Stimulated activated CD8-positive, alpha-beta memory T cell treated with anti-CD3 and anti-CD28 coated beads, Interleukin-2, amount 100 ng/mL, for 1 hour (primary cell): ENCODE measurements at places on chromosomes 7 and 10.
A peak's percentile ranks its signal among the peaks of the same experiment; 100 is the strongest.

DNA sequence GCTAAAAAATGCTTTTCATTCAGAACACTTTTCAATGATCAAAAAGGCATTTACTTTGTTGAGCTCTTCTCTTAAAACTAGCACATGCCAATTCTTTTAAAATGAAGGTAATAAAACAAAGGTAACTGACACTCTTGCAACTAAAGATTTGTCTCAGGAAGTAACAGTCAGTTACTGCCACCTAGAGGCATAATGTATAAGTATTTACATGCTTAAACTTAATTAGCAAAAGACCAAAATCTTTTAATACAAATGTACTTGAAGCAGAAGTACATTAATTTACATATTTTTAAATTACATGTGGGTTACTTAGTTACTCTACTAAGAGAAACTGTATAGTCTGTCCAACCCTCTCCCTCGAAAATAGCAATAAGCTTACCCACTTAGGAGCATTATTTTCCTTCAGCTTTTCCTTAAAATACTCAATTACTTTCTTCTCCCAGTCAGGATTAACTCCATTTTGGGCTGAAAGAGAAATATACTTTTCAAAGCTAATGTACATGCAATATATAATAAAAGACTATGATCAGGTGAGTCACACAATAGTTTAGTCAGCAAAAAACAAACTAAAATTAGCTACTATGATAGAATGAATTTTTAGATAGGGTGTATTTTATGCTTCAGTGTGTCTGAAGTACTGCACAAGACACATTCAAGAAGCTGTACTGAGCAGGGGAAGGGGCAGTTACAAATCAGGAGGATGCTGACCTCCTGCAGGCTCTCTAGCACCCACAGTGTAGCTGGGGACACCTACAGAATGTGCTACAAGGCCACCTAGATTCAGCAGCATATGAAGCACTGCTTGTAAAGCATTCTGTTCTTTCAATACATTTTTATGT lies 13.0 kb downstream of the MCMBP start:
- no peak for DNase-seq

GRCh38 chr7:115086146-115086841 lies 164.4 kb downstream of the MDFIC start:
- no peak for DNase-seq

GRCh38 chr7:30655096-30655970 lies 26.9 kb downstream of the CRHR2 start:
- DNase-seq, result no peak

DNA sequence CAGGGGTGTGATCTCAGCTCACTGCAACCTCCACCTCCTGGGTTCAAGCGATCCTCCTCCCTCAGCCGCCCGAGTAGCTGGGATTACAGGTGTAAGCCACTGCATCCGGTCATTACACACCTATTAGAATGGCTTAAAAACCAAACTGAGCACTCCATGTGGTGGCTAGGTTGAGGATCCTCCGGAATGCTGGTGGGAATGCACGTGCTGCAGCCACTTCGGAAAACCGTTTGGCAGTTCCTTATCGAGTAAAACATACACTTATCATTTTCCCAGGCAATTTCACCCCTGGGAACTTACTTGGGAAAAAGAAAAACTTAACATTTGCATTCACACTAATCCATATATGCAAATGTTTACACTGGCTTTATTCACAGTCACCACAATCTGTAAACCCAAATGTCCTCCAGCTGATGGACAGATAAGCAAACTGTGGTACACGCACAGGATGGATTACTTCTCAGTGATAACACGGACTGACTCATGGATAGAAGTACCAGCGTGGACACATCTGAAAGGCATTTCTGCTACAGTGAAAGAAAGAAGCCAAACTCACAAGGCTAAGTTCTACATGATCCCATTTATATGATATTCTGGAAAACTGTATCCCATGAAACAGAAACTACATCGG lies 20.4 kb downstream of the RFC2 start:
- DNase-seq, result no peak

DNA sequence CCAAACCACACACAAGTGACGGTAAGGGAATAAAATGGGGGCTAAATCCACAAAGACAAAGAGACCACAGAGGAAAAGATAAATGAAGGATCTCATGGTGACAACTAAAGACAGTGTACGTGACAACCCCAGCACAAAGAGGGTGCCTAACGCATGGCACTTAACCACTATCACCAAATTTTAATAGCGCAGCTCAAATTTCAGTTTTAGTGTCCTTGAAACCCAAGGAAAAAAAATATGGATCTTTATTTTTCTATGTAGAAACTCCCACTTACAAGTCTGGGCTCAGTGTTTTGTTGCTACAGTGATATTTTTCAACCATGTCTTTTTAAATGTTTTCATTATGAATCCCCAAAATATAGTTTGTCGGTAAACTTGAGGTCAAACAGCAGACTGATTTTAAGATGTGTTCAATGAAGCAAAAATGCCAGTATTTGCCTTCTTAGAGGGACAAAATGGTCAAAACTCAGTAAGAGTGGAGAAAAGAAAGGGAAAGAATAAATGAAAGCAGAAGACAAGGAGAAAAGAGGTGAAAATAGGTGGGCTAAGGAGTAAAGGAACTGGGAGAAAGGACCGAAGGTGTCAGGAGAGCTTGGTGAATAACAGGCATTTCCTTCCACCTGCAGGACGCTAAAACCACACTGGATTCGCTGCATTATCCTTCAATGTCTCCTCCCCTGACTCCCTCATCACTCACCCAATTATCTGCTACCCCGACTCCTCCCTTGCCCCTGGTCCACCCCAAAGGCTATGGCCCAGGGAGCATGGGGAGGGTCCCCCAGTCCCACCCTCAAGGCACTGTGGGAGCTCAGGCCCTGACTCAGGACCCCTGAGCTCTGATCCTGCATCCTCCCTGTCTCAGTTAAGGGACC lies 3.5 kb downstream of the ASB13 start:
- no peak for DNase-seq

DNA sequence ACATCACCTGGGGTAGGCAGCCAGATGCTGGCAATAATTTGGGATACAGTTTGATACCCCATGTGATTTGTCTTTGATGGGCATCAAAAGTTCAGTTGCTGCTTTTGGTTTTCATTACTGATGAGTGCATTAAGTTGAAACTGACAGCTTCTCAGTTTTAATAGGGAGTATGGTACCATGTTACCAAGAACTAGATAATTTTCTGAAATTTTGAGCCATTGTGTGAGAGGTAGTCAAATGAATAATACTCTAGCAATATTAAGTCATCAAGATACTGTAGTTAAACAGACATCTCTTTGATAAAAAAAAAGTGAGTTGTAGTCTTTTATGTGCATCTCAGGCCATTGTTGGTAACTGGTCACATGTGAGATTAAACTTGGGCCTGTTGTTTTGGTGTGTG lies 71.5 kb downstream of the ST7 start:
- no peak for DNase-seq

- no peak for DNase-seq
Measured at GRCh38 chr10:44335330-44336021, 49.4 kb downstream of the CXCL12 start.

GRCh38 chr10:114437473-114438292 lies 33.4 kb upstream of the AFAP1L2 start:
- no peak for DNase-seq

DNA sequence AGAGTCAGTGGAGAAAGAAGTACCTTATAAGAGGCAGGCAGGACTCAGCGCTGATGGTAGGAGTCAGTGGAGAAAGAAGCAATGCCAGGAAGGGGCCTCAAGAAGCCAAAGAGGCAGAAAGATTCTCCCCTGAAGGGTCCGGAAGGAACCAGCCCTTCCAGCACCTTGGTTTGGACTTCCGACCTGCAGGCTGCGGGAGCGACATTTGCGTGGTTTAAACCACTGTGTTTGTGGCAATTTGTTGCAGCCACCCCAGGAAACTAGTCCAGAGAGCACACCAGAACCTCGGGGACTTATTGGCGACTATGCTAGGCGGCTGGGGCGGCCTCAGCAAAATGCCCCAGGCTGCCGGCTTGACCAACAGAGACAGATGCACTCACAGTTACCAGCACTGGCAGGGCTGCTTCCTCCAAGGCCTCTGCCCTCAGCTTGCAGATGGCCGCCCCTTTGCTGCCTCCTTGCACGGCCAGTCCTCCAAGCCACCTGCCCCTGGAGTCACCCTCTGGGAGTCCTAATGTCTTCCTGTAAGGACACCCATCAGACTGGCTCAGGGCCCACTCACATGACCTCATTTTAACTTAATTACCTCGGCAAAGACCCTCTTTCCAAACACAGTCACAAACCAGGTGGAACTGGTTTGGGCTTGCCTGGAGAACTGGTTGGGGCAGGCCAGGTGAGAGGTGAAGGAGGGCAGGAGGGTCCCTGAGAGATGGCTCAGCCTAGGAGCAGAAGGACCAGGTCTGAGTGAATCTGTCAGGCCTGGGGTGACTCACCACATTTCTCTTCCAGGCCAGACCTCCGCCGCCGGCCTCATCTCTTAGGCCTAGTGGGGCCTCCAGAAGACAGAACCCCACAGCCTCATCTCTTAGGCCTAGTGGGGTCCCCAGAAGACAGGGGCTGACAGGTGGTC lies 26.1 kb downstream of the CALML3 start:
- DNase-seq, result no peak

- DNase-seq, result no peak
Measured at GRCh38 chr10:70804421-70804808, 11.3 kb upstream of the SGPL1 start.

GRCh38 chr10:5692461-5693358 lies 8.1 kb downstream of the TASOR2 start:
- peak; percentile 30 for DNase-seq

- no peak for DNase-seq
Measured at GRCh38 chr10:8017277-8017676, 37.2 kb upstream of the GATA3 start.

DNA sequence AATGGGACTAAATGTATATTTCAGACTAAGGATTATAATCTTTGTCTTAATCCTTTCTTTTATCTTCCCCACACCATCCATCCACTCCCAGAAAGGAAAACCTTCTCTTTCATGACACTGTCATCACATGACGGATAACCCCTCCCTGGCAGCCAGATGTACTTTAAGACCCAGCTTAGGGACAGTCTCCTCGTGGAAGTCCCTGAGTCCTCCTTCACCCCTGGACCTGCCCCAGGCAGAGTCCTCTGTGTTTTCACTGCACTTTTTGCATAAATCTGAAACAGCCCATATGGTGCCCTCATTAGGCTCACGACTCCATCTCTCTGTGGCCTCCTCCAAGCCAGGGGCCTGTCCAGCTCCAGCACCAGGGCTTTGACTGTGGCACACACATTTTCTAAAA lies 16.0 kb downstream of the NRAP start:
- DNase-seq, result no peak

- DNase-seq, result no peak
Measured at GRCh38 chr7:125425506-125425905, 495.9 kb upstream of the POT1 start.

DNA sequence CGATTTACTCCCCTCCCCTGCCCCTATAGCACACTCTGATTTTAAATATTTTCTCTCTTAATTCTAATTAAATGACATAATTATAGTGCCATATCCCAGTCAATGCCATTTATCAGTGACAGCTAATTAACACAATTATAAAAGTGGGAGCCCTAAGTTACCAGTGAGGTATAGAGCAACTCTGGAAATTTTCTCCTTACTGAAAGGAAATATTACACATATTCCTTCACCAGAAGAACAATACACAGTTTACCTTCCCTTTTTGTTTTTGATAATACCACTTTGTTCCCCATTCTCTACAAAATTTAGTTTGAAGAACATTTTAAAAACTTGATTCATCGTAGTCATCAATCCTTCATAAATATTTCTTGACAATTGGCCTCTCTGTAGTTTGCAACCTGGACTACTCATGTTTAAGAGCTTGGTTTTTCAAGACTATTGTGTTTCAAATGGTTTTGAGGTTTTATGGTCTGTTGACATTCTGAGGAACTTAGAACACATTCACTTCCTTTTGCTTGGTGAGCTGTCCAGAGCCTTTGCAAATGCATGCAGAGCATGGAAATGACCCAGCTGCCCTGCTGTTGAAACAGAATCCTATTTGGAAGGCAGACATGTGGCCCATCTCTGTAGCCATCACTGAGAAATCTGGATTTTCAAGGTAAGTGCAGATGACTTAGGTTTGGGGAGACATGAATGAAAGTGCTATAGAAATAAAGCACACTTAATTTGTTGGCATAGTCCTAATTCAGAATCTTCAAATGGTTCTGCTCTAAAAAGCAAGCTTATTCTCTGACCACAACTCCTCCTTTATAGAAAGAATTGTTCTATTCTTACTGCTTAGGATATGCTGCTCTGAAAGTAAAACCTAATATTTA lies at the start of gene GPR141:
TSS of gene GPR141 (plus strand) at position 521 of the 875 bp plus-strand sequence. CDS start 56,628 bp downstream, outside the sequence.
- no peak for DNase-seq

GRCh38 chr7:26645121-26645520 lies 219.3 kb downstream of the SKAP2 start:
- no peak for DNase-seq

GRCh38 chr7:44727158-44727936 lies 21.3 kb upstream of the ZMIZ2 start:
- DNase-seq, result no peak

DNA sequence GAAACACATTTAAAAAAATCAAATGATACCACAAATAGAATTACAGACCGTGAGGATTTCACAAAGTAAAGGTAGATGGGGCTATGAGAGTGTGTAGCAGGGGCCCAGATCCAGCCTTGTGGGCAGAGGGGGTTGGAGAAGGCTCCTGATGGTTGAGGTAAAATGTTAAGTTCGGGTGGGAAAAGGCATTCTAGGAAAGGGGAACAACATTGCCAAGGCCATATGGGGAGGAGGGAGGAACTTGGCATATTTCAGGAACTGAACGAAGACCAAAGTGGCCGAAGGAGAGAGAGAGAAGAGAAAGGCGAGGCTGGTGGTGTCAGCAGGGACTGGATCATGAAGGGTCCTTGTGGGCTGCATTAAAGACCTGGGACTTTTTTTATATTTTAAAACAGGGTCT lies 98.9 kb downstream of the CARD11 start:
- no peak for DNase-seq

GRCh38 chr10:117450940-117451339 lies 75.7 kb upstream of the PDZD8 start:
- DNase-seq, result no peak

- DNase-seq, result no peak
Measured at GRCh38 chr7:152871678-152872060, 112.1 kb downstream of the ACTR3B start.

DNA sequence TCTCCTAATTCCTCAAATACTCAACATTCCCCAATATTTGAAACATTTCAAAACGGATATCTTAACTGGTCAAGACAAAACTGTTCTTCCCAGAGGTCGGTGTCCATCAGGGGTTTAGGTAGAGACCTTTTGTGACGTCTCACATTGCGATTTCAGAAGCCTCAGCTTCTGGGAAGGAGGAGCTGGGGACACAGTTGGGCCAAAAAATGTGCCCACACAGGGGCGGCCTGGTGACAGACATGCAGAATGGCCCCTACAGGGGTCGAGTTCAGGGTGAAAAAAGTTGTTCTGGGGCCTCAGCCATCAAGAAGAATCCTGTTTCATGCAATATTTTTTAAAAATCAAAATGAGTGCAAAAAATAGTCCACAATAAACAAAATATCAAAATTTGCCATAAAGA lies 108.7 kb upstream of the PFKP start:
- DNase-seq, result no peak

GRCh38 chr10:47175181-47176123 lies 124.5 kb upstream of the GDF10 start:
- DNase-seq, result no peak
